Glomerular endothelial cell (primary cell): ENCODE measurements at places on chromosomes 12 and 14.

DNA sequence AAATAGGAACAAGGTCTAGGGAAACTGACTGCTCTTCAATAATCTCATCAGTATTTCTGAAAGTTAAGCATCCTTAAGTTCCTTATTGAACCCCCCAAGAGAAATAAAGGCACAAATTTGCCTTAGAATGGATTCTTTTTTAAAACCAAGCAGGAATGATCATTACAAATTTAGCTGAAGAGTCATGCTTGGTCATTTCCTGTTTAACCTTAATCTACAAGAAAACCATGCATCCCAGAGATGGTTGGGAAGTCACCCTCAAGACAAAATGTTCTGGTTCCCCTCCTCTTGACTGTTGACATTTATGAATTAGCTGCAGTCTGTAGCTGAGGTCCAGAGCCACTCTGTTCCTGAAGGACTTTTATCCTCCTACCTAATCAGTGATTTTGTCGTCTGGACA, 291.8 kb upstream of the G2E3 start:
- DNase-seq, result no peak

DNA sequence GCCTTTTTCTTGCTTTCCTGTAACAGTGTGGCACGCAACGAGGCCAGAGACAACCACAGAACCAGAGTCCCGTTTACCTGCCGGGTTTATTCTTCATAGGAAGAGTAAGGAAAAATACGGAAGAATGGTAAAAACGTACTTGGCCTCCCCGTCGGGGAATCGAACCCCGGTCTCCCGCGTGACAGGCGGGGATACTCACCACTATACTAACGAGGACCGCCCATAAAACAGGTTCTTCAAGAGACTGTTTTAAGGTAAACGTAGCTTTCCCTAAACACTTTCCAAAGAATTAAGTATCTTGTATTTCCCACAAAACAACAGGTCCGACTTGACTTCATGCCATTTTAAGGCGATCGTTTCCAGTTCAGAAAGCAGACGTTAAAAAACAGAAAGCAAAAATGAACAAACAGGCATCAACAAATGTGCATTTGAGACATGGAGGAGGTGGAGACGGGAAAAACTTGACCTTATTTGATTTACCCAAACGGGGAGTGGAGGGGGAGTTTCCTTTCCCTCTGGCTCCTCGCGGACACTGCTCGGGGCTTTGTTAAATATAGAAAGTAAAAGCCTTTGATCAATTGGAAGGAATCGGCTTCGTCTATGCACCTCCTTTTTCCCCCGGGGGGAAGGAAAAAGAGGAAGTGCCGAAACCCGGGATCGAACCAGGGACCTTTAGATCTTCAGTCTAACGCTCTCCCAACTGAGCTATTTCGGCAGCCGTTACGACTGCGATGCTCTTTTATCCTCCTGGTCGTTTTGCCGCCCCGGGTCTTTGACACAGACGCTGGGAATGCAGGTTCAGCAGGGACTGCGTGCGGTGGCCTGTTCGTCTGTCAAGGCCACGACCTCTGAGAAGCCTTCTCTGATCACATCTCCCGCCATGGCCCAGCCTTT, 13.0 kb upstream of the UBC start:
- DNase-seq, result no peak

- no peak for DNase-seq
Measured at GRCh38 chr14:71228711-71229110, 321.5 kb downstream of the PCNX1 start.

- no peak for DNase-seq
Measured at GRCh38 chr14:89908712-89909450, 45.6 kb downstream of the EFCAB11 start.

DNA sequence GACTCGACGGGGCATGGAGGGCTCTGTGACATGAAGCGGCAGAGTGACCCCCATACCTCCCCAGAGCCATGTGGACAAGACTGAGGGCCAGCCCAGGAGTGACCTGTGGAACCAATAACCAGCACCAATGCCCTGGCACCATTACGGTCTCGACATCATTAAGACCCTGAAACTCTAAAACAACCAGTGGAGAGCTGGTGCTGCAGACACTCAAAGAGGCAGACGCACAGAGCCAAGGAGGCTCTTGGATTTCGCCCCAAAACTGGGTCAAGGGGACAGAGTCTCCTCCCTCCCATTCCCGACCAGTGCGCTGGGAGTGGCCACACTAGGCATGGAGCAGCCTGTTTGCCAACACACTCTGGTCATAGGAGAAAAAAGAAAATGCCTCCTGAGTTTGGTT, 41.6 kb upstream of the VASH1 start:
- no peak for DNase-seq

DNA sequence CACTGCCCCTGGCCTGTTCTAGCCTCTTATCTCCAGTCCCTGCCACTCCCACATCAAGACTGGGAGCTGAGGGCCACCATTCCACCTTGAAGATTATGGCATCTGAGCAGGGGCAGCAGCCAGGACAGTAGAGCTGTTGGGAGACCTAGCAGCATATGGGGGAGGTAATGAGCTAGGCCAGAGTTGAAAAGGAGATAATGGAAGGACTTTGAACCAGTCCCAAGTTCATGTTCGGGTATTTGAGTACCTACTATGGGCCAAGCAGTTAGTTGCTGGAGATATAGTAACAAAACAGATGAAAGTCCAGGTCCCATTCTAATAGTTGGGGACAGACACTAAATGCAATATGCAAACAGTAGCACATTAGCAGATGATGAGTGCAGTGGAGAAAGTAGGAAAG, 151.5 kb downstream of the PLXNC1 start:
- DNase-seq, result no peak

DNA sequence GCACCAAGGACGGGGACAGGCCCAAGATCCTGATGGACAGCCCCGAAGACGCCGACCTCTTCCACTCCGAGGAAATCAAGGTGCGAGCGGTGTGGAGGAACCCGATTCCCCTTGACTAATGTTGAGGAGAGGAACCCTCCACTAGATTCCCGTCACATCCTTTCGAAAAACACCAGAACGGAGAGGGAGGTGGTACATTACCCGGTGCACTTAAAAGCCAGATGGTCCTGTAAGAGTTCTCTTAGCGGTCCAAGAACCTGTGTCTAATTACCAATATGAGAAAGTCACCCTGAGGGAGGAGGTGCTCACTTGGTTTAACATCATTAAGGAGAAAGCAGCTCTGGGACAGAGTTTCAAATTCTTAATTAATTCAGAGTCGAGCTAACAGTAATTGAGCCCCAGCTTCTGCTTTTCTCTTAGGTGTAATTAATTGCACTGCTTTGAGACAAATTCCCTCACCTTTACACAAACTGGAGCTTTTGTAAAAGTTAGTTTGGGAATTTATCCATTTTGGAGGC, 450 bp downstream of the PRKAB1 start:
- DNase-seq, result no peak
